ENCODE measurements at places on chromosomes 7 and 10. TPM values are rescaled to one million over a fixed set of nuclear protein-coding genes. Genes with fewer than 3 reads are reported as not detected.

GRCh38 chr7:107023522-107024151 is 20.9 kb upstream of the PRKAR2B start:
- H3K27ac ChIP-seq: peak overlapping the region; percentile 3
- no peak overlapping the region for H3K4me3 ChIP-seq
- no peaks in the 10 kb centered on the region for H3K36me3 ChIP-seq
- no peaks in the 10 kb centered on the region for H3K4me1 ChIP-seq
- no peaks in the 10 kb centered on the region for H3K27me3 ChIP-seq

MRPS33 gene
- total RNA-seq: 8.8 TPM

DNA sequence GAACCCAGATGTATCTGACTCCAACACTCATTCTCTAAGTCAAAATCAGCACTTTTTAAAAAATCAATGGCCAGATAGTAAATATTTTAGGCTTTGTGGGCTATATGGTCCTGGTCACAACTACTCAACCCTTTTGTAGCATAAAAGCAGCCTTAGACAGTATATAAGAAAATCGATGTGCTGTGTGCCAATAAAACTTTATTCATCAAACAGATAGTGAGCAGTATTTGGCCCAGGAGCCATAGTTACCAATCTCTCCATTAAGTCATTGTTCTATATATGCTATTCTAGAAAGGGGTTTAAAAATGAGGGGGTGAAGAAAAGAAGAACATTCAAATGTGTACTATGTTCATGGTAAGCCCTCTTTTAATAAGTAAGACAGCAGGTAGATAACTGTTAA is 18.5 kb upstream of the GPAM start:
- H3K27ac ChIP-seq: no peak overlapping the region
- no peaks in the 10 kb centered on the region for H3K27me3 ChIP-seq
- H3K4me1 ChIP-seq: peaks cover 3% of the 10 kb centered on the region
- no peak overlapping the region for H3K4me3 ChIP-seq
- no peak for DNase-seq

PROSER2 gene
- 25.6 TPM for total RNA-seq

- DNase-seq: no peak
- no peaks in the 10 kb centered on the region for H3K36me3 ChIP-seq
- no peak overlapping the region for H3K4me3 ChIP-seq
- H3K27ac ChIP-seq: no peak overlapping the region
These were observed 99.9 kb upstream of the IL6 start for GRCh38 chr7:22627136-22627535.

GRCh38 chr7:149670288-149670687 is 103.1 kb downstream of the ZNF467 start:
- no peaks in the 10 kb centered on the region for H3K4me1 ChIP-seq
- no peaks in the 10 kb centered on the region for H3K27me3 ChIP-seq
- H3K36me3 ChIP-seq: no peaks in the 10 kb centered on the region
- H3K4me3 ChIP-seq: no peak overlapping the region
- no peak for DNase-seq
- no peak overlapping the region for H3K27ac ChIP-seq

DNA sequence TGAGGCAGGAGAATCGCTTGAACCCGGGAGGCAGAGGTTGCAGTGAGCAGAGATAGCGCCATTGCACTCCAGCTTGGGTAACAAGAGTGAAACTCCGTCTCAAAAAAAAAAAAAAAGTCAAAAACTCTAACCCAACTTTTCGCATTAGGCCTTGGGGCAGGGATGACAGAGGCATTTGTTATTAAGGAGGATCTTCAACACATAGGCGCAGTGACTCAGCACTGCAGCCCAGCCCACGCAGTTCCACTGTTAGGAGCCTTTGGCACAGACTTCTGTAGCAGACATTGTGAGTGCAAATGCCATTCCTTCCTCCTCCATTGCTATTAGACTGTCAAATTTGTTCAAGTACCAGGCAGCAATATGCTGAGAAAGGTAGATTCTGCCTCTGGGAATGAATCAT is 43.1 kb upstream of the KLHL7 start:
- H3K4me3 ChIP-seq: no peak overlapping the region
- no peak overlapping the region for H3K27ac ChIP-seq
- DNase-seq: peak; percentile 28

MEIG1 gene
- not detected for total RNA-seq

AEBP1 gene
- total RNA-seq: 342 TPM

DNA sequence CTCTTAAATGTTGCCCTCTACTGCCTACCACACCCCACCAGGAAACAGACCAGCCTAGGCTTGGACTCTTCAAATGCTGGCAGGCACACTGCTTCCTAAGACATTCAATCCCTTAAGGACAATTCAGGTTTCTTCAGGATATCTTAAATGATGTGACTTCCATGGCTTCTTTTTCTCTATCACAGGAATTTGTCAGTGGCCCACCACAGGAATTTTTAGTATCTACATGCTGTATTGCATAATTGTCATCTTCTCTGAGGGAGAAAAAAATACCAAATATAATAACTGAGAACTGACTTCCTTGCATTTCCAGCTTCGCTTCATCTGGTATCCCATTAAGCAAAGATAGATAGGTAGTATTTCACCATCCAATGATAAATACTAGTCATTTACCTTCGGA is 129.3 kb downstream of the WNT2 start:
- H3K4me3 ChIP-seq: no peak overlapping the region
- no peaks in the 10 kb centered on the region for H3K4me1 ChIP-seq
- no peaks in the 10 kb centered on the region for H3K27me3 ChIP-seq
- H3K27ac ChIP-seq: no peak overlapping the region

Measured in uterus (tissue), 4 donors.